Stimulated activated CD4-positive, alpha-beta T cell treated with anti-CD3 and anti-CD28 coated beads, Interleukin-2, amount 100 ng/mL, for 24 hours (primary cell): ENCODE measurements at places on chromosomes 2 and 18.

GRCh38 chr2:197075281-197075680, 148.8 kb upstream of the PGAP1 start:
- no peak for DNase-seq

GRCh38 chr18:25818505-25818904, 271.9 kb downstream of the SS18 start:
- DNase-seq = no peak

DNA sequence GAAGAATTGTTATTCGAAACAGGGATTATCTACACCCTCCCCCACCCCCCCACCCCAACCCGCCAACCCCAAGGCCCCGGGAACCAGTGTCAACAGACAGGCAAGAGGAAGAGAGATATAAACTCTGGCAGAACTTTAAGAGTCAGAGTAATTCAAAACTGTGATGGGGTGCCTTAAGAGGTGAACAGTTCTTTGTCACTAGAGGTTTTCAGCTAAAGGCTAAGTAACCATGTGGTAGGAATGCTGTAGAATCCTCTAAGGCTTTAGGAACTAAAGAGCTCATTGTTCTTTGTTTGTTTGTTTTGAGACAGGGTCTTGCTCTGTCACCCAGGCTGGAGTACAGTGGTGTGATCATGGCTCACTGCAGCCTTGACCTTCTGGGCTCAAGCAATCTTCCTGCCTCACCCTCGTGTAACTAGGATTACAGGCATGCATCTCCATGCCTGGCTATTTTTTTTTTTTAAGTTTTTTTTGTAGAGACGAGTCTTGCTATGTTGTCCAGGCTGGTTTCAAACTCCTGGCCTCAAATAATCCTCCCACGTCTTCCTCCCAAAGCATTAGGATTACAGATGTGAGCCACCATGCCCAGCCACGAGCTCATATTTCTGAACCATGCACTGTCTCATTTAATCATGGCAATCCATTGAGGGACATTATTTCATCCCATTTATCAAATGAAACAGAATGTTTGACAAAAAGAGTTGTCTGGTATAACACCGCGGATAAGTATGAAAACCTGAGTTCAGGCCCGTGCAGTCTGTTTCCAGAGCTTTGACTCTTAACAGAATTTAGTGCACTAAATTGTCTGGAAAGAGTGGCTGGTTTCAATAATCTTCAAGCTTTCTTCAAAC, 20.8 kb upstream of the TMEM17 start:
- no peak for DNase-seq

DNA sequence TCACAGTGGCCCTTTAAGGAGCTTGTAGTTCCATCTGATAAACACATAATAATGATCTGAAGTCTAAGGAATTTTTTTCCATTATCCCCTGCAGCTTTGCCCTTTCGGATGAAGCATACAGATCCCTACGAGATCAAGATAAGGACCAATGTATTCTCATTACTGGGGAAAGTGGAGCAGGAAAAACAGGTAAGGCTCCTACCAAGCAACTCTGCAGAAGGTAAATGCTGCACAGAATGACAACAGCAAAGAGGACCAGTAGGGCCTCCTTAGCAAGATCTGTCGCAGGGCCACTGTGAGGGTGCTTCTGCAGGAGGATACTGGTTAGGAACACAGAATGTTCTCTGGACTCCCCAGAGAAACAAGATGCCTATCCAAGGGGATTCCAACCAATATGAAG, 84.6 kb downstream of the MYO1B start:
- no peak for DNase-seq

- peak; percentile 45 for DNase-seq
Observed at GRCh38 chr18:62957885-62958472, 242.6 kb downstream of the PHLPP1 start.

DNA sequence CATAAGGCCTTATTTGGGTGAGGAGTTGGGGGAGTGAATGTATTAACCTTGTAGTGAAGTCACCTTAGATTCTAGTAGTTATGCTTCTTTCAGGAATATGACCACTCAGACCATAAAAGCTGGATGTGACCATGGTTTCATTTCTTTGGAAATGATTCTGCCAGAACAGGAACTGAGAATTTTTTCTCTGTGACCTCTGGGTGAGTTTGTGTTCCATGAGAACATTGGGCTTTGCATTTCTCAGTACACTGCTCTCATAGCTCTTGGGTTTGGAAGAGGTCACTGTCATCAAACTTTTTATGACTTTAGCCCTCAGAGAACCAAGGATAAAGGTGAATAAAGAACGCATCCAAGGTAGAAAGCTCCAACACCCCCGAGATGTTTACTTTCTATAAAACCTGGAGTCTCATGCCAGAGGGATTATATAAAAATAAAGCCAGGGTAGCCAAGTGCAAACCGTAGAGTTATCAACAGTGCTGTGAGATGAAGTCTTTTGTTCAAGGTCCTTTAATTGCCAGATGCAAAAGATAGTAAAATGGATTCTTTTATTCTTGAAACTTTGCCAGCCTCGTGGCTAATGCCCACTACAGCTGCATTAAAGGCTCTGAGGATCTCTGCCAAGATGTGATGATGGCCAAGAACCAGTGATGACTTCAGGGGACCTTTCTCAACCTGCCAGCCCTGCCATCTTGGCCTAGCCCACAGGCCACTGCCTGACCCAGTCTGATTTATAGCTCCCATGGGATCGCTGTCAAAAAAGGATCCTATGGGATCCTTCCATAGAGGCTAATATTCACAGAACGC, 27.8 kb upstream of the MAT2A start:
- no peak for DNase-seq

GRCh38 chr2:105391058-105391627, 7.7 kb downstream of the FHL2 start:
- no peak for DNase-seq

DNA sequence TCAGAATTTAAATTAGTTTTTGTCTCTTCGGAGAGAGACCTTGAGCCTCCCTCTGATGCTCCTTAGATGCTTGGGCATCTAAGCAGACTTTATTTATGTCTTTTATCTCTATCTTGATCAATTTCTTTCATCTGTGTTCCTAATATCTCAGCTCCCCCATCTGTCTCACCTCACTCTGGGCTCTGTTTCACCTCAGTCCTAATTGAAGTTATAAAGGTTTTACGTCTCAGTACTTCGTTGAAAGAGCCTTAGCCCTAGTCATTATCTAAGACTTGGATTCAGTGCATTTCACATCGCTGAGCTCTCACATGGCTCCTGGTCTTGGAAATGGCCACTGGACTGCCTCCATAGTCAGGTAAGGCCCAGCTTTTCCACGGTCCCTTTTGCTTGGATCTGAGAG, 13.8 kb upstream of the CTLA4 start:
- DNase-seq = no peak

GRCh38 chr18:3493501-3494244, 43.7 kb downstream of the TGIF1 start:
- no peak for DNase-seq

- no peak for DNase-seq
Observed at GRCh38 chr2:46485002-46485401, 5.6 kb downstream of the TMEM247 start.

- DNase-seq = no peak
Observed at GRCh38 chr2:193373120-193373519, 1178.4 kb upstream of the TMEFF2 start.

DNA sequence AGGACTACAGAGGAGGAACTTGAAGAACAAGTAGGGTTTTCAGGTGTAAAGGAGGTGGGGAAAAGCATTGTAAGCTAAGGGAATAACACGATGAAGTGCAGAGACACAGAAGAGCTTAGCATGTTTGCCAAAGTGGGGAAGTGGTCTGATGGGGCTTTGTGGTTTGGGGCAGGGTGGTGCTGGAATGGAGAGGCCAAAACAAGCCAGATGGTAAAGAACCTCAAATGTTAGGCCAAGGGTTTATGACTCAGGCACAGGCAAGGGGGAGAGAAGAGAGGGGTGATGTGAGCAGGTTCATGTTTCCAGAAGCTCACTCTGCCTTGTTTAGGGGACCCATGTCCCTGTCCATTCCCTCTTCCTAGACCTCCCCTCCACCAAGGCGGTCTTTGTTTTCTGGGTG, 104.5 kb upstream of the YWHAQ start:
- DNase-seq = no peak

DNA sequence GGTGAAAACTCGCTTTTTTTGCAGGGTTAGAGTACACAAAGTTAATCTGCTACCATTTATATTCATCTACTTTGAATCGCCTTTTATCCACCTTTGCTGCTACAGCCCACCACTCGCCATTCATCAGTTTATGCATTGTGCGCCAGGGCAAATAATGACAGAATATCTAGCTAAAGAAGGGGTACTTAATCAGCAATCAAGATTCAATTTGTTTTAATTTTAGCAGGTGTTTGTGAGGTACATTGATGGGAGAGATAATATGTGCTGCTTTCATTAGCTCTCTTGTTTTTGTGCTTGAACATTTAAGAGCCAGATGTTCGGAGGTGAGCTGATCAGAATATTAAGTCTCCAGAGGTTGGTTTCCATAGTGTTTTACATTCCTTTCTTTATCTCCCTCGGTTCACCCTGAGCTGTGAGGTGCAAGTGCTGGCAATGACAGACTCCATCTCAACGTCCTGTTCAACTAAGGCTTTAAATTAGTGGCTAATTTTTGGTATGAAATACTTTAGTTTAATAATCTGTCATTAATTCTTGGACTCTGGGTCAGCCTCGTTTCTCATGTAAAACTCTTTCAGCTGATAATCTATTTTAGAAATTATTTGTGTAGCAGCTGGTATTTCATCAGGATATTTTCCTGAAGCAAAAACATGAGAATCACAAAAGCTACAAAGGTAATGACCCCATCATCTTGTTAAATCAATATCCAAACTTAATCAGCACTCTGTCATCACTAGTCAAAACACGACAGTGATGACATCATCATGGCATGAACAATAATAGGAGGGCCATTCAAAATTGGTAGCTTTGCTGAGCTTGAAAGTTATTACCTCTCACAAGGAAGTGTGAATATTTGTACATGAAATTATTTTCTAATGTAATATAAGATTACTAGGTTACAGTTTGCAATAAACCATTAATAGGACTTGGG, 479.9 kb upstream of the FANCL start:
- DNase-seq = no peak

- DNase-seq = no peak
Observed at GRCh38 chr2:49914281-49914680, 760.0 kb upstream of the FSHR start.

- DNase-seq = no peak
Observed at GRCh38 chr2:36484454-36484853, 113.5 kb downstream of the FEZ2 start.

- DNase-seq = no peak
Observed at GRCh38 chr2:48483506-48483905, 46.4 kb upstream of the STON1 start.

DNA sequence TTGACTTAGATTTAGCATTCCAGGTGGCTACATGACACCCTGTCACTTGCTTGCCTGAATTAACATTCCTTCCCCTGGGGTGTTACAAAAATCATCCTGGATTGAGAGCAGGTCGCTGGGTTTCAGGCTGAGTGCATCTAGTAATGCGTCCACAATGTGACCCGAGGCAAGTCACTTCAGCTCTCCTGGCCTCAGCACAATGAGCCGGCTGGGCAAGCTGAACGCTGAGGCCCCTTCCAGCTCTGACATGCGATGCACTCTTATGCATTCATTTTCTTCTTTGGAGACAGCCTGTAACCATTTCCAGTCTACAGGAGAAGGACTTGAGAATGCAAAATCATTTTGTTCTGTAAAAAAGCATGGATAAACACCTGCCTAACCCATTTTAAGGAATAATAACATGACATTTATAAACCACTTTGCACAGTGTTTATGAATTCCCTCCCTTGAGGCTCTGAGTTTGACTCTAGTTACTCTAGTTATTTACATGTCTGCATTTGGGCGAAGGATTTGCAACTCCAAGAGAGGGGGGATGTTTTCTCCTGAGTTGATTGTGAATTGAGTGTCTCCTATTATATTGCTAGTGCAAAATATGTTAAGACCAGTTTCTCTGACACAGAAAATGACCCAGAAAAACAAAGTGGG, 63.0 kb upstream of the CPO start:
- no peak for DNase-seq

GRCh38 chr18:13313006-13313686, 94.6 kb downstream of the LDLRAD4 start:
- DNase-seq = peak; percentile 15
